ENCODE measurements at places on chromosomes 2 and 18.

DNA sequence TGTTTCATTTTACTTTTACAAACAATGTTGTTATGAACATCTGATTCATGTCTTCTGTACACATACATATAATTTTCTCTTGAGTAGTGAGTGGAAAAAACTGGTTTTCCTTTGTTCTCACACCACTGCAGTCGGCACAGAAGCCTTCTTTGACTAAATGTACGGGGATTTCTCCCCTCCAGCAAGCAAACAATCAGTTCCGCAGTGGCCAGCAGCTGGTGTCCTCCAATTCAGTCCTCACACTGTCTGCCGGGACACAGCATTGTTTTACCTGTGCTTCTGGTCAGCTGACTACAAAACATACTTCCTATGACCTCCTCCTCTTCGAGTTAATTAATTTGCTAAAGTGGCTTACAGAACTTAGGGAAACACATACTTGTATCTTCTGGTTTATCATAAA is 202.8 kb downstream of the WDR7 start:
- DNase-seq: no peak

GRCh38 chr2:198371921-198372543 is 567.6 kb downstream of the PLCL1 start:
- DNase-seq: no peak

GRCh38 chr2:178997477-178997876 is 52.5 kb downstream of the CCDC141 start:
- no peak for DNase-seq

DNA sequence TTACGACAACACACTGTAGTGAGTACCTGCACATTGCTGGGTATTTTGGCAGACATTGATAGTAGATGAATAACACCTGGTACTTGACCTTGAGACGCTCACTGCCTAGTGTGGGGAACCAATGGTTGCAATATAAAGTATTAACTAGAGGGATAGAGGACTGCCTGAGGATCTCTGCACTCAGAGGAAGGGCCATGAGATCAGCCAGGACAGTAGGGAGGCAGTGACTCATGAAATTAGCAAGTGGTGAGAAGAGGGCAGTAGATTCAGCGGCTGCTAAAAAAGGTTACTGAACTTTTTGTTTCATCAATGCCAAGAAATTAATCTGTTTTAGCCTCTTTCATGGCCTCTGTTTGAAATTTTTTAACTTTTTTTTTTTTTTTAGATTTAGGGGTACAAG is 250.8 kb upstream of the TCF4 start:
- DNase-seq: no peak
